ENCODE measurements at places on chromosomes 2 and 18.

GRCh38 chr2:3606028-3606369, 11.1 kb downstream of the COLEC11 start:
- no peak for DNase-seq

GRCh38 chr2:45607701-45608100, 3.4 kb downstream of the SRBD1 start:
- DNase-seq, result no peak

GRCh38 chr2:213034585-213034984, 116.8 kb downstream of the IKZF2 start:
- DNase-seq, result no peak

DNA sequence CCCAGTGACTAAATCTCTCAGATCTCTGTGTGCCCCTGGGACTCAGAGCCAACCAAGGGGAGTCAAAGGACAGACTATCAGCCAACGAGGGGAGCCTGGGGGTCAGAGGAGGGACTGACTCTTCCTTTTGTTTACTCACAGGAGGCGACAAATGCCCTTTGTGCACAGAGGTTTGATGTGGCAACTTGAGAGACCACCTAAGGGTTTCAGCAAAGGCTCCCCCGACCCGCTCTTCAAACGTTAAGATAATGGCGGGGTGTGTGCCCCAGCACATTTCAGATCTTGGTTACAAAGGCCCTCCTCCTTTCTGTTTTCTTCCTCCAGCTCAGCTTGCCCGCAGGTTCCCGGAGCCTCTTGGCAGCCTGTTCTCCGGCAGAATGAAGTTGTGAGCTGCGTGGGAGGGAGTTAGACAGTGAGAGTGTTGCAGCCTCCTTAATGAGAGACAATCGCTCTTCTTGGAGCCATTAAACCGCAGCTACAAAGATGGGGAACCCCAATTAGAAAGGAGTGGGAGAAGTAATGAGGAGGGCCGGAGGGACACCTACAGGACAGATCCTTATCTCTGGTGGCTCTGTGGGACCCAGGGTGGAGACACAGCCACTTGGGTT, 76.2 kb downstream of the KIAA2012 start:
- DNase-seq, result no peak

- DNase-seq, result no peak
Observed at GRCh38 chr2:172153156-172153555, 50.5 kb upstream of the DLX2 start.

DNA sequence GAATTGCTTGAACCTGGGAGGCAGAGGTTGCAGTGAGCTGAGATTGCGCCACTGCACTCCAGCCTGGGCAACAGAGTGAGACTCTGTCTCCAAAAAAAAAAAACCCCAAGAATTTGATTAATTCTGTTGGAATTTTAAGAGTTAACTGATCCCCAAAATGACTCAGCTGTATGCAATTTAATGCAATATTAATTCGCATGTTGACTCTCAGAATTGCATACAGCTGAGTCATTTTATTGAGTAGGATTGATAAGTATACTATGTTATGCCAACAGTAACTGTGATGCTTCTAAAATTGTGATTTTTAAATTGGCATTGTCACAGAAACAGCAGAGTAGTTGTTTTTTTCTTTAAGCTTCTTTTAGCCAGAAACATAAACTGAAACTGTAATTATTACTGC, 19.6 kb downstream of the MSH2 start:
- DNase-seq, result no peak

DNA sequence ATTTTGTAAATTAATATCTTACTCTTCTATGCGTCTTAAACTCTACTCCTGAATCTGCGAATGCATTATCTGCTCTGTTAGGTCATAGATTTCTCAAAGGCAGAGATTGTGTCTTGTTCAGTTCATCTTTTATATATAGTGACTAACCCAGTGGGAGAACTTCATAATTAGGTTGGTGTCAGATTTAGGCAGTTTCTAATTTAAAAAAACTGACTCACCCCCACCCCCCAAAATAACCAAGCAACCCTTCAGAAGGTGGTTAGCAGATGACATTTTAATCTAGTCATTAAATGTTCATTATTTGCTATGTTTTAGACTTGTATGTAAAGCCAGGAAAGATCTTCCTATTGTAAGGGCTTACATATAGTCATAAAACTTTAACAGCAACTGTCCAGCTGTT, 10.4 kb downstream of the SERPINB12 start:
- no peak for DNase-seq

DNA sequence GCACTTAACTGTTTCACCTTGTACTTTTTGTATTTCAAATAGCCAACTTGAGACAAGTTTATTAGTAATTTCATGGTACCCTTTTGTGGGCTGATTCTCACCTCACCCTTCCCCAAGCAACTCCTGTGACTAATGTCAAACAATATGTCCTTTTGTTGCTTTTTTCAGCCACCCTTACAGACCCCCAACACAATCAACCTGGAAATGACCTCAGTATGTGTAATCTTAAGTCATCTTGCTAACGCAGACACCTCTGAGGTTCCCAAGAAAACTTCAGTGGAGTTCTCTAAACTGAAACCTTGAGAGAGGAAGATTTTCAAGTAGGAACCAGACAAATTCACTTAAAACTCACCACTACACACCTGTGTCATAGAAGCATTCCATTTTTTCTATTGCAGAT, 69.5 kb downstream of the KYNU start:
- no peak for DNase-seq

DNA sequence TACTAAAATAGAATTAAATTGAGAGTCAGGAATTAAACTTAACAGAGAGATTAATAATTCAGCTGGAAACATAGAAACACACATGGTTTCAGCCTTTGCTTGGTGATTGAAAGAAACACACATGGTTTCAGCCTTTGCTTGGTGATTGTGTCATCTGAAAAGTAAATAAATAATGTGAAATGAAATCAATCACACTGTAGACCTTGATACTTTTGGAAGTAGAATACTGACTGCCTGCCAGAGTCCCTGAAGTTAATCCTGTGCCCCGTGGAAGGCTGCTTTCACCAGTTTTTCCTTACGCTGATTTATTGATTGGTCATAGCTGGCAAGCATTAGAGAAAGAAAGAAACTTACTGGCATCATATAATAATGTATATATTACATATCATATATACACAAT, 1252.7 kb upstream of the FAM98A start:
- no peak for DNase-seq

DNA sequence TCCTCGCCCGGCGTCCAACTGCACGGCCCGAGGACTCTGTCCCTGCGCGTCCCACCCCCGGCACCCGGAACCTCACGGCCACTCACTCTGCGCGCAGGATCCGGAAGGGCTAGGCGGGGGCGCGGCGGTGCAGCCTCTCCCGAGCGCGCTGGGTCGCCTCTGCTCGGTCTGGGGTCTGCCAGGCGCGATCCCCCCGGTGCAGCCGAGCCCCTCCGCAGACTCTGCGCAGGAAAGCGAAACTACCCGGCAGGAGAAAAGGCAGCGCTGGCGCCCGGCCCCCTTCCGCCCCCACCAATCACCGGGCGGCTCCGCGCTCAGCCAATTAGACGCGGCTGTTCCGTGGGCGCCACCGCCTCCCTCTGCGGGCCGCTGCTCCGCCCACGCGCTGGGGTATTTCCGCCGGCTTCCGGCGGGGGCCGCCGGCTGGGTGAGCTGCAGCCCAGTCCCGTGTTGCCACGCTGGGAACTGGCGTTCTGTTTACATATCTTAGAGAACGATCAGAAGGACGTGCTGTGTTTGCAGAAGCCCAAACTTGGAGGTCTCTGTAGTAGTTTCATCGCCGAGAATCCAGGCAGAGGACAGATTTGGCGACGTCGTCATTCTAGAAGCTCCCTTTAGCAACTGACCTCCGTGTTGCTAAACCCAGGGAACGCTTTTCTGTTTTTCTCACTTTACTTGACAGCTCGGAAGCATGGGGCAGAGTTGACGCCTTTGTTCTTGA, at the start of gene STAT1:
Gene STAT1 (minus strand): TSS at position 240 of the 721 bp plus-strand sequence. CDS start 4,168 bp downstream, outside the sequence.
- DNase-seq, result peak; percentile 62

GRCh38 chr2:128237081-128237534, 81.6 kb downstream of the HS6ST1 start:
- no peak for DNase-seq

DNA sequence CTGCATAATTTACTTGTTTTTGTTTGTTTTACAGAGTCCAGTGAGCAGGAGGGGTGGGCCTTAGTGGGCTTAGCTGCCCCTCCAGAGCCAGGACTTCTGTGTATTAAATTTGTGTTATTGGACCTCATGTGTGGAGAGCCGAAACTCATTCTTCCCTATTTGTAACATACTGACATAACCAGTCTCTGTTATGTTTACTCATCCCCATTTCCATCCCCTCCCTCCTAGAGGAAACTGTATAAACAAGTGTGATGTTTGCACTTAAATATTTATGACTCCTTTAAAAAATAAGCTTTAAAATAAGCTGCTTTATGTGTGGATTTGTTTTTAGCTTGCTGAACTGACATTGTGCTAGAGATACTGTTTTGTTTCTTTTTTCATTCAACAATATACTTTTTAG, 13.8 kb downstream of the ZNF512 start:
- no peak for DNase-seq

DNA sequence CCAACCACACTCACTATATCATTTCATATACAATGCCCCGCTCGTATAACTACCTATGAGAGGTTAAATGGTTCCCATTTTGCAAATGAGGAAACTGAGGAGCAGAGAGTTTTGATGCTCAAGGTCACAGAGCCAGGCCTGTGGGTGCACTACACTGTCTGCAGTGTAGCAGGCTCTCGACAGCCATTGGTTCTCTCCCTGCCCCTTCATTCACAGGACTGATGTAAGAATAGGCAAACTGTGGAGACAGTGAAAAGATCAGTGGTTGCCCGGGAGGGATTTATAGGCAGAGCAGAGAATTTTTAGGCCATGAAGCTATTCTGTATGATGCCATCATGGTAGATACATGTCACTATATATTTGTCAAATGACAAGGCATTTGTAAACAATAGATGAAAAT, 39.0 kb upstream of the LBH start:
- DNase-seq, result no peak

DNA sequence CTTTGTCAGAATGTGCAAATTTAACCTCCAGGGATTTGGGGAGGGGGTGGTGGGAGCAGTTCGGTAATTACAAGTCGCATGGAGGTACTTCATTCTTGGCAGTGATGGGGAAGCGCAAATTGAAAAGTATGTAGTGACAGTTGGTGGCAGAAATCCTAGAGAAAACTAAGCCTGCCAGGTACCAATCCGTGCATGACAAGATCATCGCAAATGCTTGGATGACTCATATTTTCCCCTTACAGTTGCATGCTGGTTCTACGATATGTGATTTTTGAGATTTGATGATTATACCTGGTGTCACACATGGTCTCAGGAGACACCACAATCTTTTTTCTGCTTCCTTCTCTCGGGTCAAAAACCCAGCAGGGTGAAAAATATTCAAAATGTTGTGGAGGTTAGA, 479.7 kb upstream of the ID2 start:
- DNase-seq, result no peak

GRCh38 chr2:201807452-201807999, 1.2 kb downstream of the CDK15 start:
- DNase-seq, result no peak

- DNase-seq, result no peak
Observed at GRCh38 chr18:4821801-4822200, 366.7 kb upstream of the DLGAP1 start.

- peak; percentile 40 for DNase-seq
Observed at GRCh38 chr2:33275689-33276444, 200.6 kb upstream of the RASGRP3 start.

DNA sequence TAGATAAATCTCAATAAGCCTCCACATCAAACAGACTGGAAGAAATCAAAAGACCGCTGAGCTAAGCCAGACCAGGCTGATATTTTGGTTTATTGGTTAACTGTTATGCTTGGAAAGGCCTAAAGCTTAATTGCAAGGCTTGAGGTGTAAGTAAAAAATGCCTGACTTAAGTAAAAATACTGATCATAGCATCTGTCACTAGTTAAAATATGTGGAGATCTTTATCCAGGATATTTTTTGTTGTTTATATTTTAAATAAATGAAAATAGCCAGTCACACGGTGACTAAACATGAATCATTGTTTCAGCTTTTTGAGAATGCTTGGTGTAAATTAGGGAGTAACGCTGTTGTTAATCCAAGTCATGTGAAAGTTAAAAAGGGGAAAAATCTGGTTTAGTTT, 127.9 kb downstream of the THADA start:
- no peak for DNase-seq

DNA sequence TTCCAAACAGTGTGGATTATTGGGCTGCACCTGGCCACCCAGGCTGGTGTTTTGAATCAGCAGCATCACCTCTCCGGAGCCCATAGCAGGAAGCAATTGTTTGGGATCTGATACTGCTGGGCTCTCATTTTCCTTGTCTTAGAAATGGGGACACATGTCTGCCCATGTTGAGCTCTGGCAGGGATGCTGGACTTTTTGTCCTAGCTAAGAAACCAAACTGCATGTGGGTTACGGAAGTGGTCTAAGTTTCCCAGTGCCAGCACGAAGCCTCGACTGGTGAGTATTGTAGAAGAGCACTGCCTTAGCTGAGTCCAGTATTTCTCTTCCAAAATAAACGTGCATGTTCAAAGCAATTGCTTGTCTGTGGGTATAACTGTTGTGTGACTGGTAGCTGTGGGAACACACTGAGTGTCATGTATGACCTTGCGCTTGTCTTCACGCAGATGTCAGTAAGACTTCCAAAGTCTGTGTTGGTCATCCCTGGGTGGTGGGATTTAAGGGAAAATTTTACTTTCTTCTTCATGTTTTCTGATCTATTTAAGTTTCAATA, 43.6 kb downstream of the SH3RF3 start:
- no peak for DNase-seq

GRCh38 chr2:242075168-242075567, 205.6 kb downstream of the RTP5 start:
- DNase-seq, result no peak

DNA sequence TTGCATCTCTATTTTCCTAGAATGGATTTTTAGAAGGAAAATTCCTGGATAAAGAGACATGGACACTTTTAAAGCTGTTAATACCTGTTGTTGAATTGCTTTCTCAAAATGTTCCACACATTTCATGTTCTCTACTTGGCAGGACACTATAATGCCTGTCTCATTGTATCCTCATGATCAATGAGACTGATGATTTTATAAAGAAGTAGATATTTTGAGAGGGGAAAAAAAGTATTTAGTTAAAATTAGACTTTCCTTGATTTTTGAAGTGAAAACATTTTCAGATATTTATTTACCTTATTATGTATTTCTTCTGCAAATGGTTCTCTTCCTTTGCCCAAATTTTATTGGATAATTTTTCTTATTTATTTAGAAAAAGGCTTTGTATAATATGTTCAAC, 242.5 kb downstream of the MYCN start:
- DNase-seq, result no peak

GRCh38 chr2:106954304-106954703, 68.3 kb upstream of the ST6GAL2 start:
- no peak for DNase-seq

GRCh38 chr2:76867854-76868253, 654.3 kb downstream of the LRRTM4 start:
- DNase-seq, result no peak

GRCh38 chr2:158127380-158127804, 25.7 kb downstream of the UPP2 start:
- DNase-seq, result no peak

DNA sequence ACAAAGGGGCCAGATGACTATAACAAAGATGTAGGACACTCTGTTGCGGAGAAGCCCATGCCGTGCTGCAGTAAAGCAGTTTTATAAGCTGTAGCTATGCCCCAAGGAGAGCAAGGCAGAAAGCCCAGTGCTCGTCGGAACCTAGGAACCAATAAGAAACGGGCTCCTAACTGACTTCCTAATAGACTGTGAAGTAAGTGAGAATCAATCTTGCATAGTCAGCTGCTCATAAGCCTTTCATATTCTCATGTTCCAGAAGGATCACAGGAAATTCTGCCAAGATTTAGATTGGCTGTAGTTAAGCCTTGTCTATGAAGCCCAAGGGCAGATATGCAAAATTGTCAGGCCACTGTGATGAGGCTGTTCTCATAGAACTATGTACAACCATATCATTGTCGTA, 98.4 kb downstream of the RTTN start:
- DNase-seq, result no peak

Data from HFF-Myc (cell line).